Esophagus squamous epithelium (tissue), 5 donors: ENCODE measurements at places on chromosomes 4 and X.

GRCh38 chrX:109632906-109633504 is 8.0 kb upstream of the KCNE5 start:
- no peaks in the 10 kb centered on the region for H3K36me3 ChIP-seq
- no peak overlapping the region for H3K4me3 ChIP-seq
- no peak overlapping the region for H3K27ac ChIP-seq
- no peak for DNase-seq

GRCh38 chrX:31420711-31421151 is 348.9 kb upstream of the FTHL17 start:
- H3K27ac ChIP-seq = no peak overlapping the region
- H3K36me3 ChIP-seq = no peaks in the 10 kb centered on the region
- H3K27me3 ChIP-seq = no peaks in the 10 kb centered on the region
- DNase-seq = no peak
- H3K4me1 ChIP-seq = no peaks in the 10 kb centered on the region

- H3K4me1 ChIP-seq = no peaks in the 10 kb centered on the region
- no peak overlapping the region for H3K27ac ChIP-seq
- no peaks in the 10 kb centered on the region for H3K27me3 ChIP-seq
Measured at GRCh38 chrX:41265615-41266014, 68.3 kb upstream of the DDX3X start.

GRCh38 chr4:31246856-31247255 is 526.7 kb downstream of the PCDH7 start:
- H3K36me3 ChIP-seq = no peaks in the 10 kb centered on the region
- H3K27ac ChIP-seq = no peak overlapping the region
- no peaks in the 10 kb centered on the region for H3K4me1 ChIP-seq
- H3K4me3 ChIP-seq = no peak overlapping the region
- H3K27me3 ChIP-seq = no peaks in the 10 kb centered on the region

DNA sequence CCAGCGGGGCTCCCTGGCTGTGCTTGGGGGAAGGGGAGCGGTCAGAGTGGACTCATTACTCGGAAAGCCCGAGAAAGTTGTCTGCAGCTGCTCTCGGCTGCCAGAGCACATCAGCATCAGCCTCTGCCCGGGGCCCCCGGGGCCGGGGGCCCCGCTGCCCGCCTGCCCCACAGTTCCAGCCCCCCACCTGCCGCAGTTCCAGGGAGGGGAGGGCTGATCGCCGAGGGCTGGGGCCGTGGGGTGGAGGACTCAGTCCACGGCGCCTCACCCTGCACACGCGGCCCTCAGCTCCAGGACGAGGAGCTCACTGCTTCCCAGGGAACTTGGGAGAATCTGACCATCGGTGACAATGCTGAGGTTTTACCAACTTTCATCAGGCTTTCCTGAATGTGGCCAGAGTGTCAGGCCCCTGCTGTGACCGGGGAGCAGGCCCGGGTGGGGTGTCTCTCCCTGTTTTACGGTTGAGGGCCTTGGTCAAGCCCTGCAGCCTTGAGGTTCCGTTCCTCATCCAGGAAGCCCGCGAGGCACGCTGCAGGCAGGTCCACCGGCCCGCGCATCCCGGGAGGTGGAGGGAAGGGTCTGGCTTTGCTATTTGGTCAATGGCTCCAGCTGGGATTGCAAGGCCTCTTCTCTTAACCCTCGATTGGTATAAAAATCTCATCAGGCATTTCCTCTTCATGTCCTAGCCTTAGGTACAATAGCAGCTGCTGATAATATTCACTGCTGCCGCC is 57.2 kb downstream of the CPZ start:
- H3K4me1 ChIP-seq = no peaks in the 10 kb centered on the region
- DNase-seq = no peak
- H3K36me3 ChIP-seq = no peaks in the 10 kb centered on the region
- no peak overlapping the region for H3K27ac ChIP-seq
- no peak overlapping the region for H3K4me3 ChIP-seq
- no peaks in the 10 kb centered on the region for H3K27me3 ChIP-seq
